ENCODE measurements at places on chromosomes 7 and 10.
A peak's percentile ranks its signal among the peaks of the same experiment; 100 is the strongest.

- peak; percentile 77 for DNase-seq
Measured at GRCh38 chr10:16673443-16673842, 143.8 kb downstream of the RSU1 start.

DNA sequence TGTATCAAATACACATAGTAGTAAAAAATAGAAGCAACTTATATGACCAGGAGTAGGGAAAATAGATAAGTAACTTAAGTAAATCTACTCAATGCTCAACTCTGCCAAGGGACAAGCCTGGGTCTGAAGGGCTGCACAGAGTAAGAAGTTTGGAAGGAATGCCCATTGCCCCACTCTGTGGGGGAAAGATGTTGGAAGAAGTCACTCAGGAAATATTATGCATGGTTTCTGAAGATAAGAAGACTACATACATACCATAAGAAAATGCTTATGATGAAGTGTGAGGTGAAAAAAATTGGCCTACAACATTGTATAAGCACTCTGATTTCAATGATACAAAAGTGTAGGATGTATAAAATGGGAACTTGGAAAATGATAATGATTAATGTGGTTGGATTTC lies 54.0 kb downstream of the LAMB4 start:
- no peak for DNase-seq

DNA sequence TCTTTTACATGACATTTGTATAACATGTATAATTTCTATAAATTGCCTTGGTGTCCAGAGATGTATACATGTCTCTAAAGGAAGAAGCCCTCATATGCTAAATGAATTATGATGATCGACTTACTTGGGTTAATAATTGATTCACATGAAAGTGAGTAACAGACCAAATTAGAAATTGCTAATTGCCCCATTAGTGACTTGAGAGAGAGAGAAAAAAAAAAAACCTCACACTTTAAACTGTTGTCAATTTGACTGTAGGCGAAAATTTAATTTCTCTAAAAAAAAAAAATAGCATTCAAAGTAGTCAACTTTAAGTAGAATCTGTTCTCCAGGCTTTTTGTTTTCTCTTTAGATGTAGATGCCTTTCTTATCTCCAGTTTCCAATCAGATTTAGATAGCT lies 383.3 kb downstream of the SH2D4B start:
- DNase-seq, result no peak

- no peak for DNase-seq
Measured at GRCh38 chr10:15419279-15419874, 48.3 kb upstream of the FAM171A1 start.
